ENCODE measurements at places on chromosomes 4 and X.
A peak's percentile ranks its signal among the peaks of the same experiment; 100 is the strongest.

- DNase-seq, result no peak
These were observed 930.2 kb upstream of the DIAPH2 start for GRCh38 chrX:95754411-95754810.

GRCh38 chrX:140425712-140426395, 79.0 kb downstream of the SOX3 start:
- no peak for DNase-seq

GRCh38 chrX:5431823-5432222, 796.8 kb downstream of the NLGN4X start:
- no peak for DNase-seq

GRCh38 chr4:182971702-182972101, 54.5 kb upstream of the DCTD start:
- DNase-seq, result no peak

GRCh38 chr4:101309925-101310324, 37.4 kb downstream of the PPP3CA start:
- DNase-seq, result no peak

- DNase-seq, result no peak
These were observed 5.4 kb downstream of the HTRA3 start for GRCh38 chr4:8274765-8275547.

DNA sequence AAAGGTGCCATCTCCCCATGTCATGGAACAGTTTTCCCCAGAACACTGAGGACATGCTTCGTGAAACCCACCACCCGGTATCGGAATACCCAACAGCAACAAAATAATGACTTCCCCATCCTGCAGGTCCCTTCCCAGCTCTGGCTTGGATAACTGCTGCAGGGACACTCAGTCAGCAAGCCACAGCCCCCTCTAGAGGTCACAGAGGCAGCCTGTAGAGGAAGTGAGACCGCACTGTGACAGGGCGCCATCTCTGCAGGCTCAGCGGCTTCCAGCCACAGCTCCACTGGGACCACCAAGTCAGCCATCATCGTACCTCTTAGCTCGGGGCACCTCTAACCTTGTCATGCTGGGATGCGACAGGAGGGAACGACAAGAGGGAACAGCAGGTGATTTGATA, 315.9 kb downstream of the LDB2 start:
- no peak for DNase-seq

DNA sequence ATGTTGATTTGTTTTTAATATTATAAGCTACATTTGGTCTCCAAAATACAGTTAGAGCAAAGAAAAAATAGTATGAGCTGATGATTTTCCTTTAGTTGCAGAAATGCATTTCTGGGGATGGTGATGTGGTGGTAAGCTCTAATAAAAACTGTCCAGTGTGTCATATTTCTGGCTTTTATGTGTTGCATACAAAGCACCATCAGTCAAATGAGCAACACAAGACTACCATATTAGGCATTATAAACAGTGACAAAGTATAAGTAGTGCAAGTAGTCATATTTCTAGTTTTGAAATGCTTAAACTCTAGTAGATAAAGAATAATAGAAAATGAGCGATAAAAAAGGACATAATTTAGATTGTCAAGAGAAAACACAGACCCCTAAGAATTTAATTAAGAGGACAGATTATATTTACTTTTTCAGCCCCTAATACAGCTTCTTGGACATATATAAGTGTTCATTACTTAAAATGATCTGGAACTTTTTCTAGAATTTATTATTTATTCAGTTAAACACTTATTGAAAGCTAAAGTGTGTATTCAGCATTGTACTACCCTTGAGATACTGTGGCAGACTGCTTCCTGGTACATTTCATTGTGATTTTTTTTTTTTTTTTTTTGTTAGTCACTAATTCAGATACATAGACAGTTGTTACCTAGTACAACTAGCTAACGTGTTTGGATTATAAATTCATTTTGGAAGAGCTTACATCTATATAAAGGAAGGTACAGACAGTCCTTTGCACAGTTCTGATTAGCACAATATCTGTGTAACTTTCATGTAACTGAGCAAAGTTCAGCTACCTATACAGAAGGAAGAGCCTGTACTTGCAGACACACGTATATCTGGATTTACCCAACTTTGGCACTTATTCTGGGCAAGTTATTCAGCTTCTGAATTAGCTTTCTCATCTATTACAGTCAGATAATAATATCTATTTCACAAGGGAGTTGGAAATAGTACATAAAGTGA, 22.3 kb downstream of the RAP1GDS1 start:
- DNase-seq, result no peak

GRCh38 chr4:185011408-185011807, 6.9 kb upstream of the HELT start:
- DNase-seq, result peak; percentile 36

GRCh38 chr4:16598597-16599206, 299.7 kb downstream of the LDB2 start:
- DNase-seq, result no peak

DNA sequence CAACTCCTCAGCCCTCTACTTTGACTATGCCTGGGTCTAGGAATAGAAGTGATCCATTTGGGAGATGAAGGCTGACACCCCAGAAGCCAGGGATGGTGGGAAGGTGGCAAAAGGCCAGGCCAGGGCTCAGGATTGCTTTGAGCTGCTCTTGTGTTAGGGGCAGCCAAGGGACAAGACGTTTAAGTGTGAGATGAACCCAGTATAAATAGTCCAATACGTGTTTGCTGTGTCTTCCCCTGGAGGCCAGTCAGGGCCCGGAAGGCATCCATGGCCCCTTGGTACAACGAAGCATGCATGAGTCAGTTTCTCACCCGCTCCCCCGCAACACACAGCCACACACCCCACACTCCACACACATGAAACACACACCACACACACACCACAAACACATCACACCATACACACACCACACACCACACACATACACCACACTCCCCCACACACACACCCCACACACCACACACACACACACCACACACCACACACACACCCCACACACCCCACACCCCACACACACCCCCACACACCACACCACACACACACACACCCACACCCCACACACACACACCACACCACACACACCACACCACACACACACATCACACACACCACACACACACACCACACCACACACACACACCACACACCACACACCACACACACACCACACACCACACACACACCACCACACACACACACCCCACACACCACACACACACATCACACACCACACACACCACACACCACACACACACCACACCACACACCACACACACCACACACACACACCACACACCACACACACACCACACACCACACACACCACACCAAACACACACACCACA, 5.1 kb downstream of the STARD8 start:
- DNase-seq, result no peak

DNA sequence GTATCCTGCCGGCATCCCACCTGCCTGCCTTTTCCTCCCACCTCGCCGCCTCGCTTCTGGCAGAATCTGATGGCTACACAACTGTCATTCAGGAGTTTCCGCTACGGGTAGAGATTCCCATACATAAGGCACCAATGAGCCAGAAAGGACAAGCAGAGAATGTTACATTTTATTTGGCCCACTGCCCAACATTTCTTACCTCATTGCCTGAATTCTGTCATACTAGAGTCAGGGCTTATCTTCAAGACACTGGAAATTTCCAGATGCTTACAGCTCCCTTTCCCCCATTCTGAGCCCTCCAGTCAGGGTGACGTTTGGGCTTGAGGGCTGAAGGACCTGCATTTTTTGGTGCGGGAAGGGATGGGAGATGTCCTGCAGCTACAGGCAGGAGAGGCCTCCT, 113.0 kb downstream of the NHS start:
- DNase-seq, result no peak

DNA sequence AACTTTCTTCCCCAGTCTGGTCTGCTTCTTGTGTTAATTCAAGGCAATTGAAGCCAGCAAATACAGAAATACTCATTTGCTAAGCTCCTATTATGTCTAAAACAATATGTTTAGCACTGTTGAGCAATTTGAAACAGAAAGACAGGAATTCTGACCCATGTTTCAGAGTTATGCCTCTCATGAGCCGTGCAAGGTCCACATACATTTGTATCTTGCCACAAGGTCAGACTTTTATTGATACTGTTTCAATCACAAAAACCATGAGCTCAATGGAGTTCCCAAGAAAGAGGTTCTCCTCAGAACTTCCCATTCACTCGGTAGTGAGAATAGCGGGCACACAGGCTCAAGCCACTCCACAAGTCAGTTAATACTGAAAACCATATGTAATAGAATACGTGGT, 47.6 kb upstream of the SPRY1 start:
- DNase-seq, result no peak

DNA sequence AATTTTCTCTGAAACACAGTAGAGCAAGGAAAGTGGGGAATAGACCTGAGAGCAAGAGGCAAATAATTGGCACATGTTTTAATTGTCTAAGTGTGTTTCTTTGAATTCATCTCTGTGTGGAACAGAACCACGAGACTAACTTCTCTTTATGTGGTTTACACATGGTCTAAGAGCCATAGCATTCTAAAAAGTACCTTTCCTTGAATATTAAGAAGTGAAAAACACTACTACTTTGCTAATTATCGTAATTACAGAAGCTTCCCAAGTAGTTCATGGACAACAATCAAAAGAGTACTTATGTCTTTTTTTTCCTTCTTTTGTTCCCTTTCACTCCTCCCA, 2.9 kb upstream of the CYBB start:
- DNase-seq, result no peak

GRCh38 chr4:178937130-178937529, 1494.9 kb upstream of the AGA start:
- no peak for DNase-seq

- DNase-seq, result no peak
These were observed 176.9 kb upstream of the ARHGEF9 start for GRCh38 chrX:63961964-63962363.

DNA sequence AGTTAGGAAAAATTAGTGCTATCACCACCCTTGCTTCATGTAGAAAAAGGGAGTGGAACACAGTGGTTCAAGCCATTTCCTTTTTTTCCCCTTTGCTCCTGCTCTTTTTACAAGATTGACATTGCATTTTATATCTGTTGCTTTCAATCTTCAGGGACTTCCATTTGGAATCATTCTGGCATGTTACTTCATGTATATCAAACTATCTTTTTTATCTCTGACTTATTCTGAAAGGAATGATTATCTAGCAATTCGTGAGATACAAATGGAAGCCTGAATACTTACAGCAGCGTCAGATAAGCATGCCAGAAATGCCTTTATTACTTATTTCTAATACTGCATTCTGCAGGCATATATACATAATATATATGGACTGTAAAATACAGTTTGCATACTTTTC, 20.4 kb downstream of the ADGRL3 start:
- no peak for DNase-seq

DNA sequence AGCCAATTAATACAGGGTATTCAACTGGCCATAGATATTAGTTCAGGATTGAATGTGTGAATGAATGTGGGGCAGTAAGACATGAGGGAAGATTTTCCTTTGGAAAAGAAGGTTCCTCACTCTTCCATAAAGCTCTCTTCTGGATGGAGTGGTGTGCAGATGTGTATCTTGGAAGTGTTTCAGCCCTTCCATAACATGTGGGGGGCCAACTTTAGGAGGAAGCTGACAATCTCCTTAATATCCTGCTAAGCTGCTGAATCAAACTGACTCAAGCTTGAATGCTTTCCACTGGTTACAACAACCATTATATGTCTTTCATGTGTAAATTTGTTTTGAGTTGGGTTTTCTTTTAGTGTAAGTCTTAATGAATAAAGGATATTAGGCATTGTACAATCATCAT, 40.3 kb downstream of the FANCB start:
- no peak for DNase-seq

DNA sequence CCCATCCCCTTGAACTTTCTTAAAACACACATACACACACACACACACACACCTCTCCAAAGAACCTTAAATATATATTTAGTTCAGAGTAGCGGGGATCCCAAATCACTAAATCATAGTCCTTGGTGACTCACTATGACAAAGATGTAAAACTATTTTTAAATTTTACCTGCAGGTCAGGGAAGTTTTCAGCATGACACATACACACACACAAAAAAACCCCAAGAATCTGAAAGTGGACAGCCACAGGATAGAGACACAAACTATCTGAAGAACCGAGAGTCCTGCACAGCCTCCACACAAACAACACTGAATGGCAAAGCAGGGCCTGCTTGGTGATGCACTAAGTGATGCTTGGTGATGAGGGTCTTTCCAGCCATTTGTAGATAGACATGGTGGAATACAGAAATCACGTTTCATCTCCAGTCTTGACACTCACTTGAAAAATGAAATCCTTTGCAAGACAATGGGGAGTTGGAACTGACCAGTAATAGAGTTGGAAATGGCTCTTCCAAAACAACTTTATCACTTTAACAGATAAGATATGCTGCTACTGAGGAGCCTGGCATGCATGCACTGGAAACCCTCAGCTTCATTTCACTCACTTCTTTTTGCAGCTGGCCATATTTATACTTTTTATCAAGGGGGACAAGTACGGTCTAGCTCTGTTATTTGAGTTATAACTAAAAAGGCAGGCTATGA, 307.3 kb downstream of the RAPGEF2 start:
- DNase-seq, result no peak

DNA sequence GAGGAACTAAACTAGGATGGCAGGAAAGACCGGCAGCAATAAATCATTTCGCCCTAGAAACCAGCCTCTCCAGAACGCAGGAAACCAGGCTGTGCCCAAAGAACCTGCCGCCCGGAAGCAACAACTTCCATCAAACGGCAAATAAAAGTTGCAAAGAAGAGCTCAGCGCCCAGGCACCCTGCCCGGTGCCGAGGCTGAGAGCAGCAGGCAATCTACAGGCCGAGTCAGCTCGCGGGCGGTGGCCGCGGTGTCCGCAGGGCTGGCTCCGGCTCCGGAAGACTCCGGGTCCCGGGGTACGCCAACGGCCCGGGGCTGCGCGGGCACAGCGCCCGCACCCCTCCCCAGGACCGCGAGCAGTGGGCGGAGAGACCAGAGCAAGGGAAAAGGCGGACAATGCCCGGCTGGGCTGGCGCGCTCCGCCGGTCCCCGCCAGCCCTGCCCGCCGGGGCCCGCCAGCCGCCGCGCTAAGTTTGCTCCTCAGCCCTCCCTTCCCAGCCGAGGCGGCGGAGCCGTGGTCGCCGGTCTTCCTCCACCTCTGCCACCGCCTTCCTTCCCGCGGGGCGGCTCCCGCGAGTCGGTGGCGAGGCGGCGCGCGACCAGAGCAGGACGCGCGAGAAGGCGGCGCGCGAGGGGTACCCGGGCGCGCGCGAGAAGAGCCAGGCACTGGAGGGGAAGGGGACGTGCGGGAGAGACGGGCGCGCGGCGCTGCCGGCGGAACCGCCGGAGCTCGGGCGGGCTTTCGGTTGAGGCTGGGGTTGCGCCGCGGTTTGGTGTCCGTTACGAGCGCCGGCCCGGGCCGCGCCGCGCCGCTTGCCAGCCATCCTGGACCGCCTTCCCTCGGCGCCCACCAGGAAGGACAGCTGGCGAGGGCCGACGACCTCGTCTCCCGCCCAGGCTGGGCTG, 733 bp downstream of the FRYL start:
- peak; percentile 79 for DNase-seq

DNA sequence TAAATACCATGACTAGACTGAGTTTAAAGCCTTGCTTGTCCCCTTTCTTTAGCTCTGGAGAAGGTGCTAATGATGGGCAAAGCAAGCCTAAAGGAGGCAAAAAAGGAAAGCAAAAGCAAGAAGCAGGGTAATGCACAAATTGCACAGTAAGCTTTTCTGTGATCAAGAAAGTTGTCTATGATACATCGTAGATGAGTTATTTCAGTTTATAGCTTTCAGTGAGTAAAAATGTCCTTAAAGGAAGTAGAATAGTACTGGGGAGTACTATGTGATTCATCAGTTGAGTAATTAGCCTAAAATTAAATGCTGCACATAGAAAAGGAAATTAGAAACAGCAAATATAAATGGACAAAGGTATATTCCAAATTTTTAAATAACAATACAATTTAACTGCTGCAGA, 50.2 kb upstream of the PDE5A start:
- DNase-seq, result no peak

Data from CD4-positive, alpha-beta T cell treated with Interleukin-17A for 4 hours (primary cell).